GM13976 (cell line): ENCODE measurements at places on chromosomes 6 and 20.

GRCh38 chr20:58639182-58640146, 11.6 kb upstream of the STX16 start:
- no peak for DNase-seq

DNA sequence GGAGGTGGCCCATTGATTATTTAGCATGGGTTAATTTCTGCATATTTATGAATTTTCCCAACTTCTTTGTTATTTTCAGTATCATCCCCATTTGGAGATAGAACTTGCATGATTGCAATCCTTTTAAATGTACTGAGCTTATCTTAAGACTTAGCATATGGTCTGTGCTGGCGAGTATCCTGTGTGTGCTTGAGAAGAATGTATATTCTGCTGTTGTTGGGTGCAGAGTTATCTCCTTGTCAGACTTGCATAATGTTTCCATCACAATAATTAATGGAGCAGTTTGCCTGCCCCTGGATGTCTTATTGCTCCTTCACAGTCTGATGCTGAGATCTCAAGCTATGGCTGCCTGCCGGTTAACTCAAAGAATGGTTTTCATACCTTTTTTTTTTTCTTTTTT, 112.6 kb downstream of the CDYL start:
- no peak for DNase-seq

GRCh38 chr6:148082696-148083095, 259.9 kb upstream of the SASH1 start:
- DNase-seq: no peak

GRCh38 chr6:150800674-150801314, 64.7 kb upstream of the MTHFD1L start:
- no peak for DNase-seq

- DNase-seq: no peak
Measured at GRCh38 chr6:3350252-3350796, 91.6 kb downstream of the PSMG4 start.

- no peak for DNase-seq
Measured at GRCh38 chr20:30286157-30286556, 971.3 kb upstream of the DEFB115 start.

GRCh38 chr20:17957505-17958363, 10.9 kb downstream of the SNX5 start:
- no peak for DNase-seq

DNA sequence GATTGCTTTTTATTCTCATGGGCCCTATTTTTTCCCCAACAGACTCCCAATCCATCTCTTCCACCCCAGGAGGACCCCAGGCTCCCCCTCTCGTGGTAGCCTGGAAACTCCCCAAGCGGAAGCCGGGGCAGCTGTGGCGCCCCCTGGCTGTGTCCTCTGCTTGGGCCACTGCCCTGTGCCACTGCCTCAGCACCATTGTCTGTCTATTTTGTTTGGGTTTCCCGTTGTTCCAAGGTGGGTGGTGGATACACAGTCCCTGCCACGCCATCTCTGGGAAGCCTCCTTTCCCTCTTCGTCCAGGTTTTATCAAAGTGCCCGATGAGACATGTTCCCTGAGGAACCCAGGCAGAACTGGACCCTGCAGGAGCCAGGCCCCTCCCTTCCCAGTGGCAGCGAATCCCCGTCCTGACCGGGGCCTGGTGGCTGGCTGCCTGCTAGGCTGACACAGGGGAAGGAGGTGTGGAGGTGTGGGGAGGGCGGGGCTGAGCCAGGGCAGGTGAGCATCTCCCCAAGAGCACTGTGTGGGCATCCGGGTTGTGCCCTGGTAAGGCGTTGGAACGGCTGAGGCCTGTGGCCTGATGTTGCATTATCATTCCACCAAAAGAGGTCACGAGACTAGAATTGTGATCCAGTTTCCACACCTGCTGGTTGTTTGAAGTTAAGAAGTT, 228.2 kb downstream of the CDH4 start:
- DNase-seq: no peak

DNA sequence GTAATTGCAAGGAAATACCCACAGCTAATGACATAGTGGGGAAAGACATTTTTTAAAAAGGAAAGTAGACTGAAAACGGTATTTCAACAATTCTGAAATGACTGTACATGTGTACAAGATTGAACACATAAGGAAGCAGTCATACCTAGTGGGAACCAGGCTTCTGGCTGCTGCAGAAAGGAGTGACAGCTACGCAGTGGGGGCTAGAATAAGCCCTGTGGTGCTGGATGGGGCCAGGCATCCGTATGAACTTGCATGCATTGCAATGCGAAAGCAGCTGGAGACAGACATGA, 54.9 kb upstream of the GPR31 start:
- peak; percentile 18 for DNase-seq

DNA sequence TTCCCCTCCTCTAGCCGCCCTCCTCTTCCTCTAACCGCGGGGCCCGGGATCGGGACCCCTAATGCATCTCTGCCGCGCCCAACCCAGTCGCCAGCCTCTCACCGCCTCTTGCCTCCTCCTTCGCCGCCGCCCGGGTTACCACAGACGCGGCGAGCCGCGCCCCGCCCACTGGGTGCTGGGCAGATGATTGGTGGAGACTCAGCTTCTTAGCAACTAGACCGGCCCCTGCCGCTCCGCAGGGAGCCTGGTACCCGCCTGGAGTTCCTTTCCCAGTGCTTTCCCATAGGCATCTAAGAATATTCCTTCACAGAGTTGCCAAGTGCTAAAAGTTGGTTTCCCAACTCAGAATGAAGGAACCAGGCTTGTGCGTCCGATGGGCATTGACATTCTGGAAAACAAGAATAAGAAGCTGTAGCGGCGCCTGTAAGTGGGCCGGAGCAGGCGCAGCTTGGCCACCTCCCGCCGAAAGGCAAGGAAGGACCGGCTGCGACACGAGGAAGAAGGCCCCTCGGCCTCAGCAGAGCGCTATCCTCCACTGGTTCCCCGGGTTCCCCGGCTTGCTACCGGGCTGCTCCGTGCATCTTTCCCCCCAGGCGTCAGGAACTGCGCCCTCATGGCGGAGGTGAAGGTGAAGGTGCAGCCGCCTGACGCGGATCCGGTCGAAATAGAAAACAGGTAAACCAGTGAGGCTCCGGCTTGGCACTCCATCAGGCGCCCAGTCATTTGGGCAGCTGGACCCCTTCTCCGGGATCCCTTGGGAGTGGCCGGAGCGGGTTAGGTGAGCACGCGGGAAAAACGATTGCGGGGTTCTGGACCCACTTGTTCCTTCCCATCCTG, at the start of the genes DZANK1 and POLR3F:
Gene DZANK1, minus strand, starts transcription at position 137 of the 837 bp plus-strand sequence. CDS start 1,672 bp downstream, outside the sequence.
Gene POLR3F, plus strand, starts transcription at position 497 of the 837 bp plus-strand sequence. Its CDS starts 117 bp downstream, at position 614.
- DNase-seq: peak; percentile 98
